ENCODE measurements at places on chromosomes 1 and 21.

DNA sequence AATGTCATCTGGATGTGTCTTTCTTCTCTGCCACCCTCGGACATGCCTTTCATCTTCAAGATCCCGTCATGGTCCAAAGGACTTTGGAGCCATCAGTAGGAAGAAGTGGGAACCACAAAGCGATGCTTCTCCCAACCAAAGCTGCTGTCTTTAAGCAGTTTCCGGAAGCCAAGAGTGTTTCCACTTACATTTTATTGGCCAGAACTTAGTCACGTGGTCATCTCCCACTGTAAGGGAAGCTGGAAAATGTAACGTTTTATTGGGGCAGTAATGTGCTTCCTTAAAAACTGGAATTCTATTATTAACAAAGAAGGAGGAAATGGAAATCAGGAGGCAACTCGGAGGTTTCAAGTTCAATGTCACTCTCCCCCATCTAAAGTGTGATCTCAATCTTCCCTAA, 170.8 kb downstream of the ATG4C start:
- no peak for DNase-seq

GRCh38 chr1:200588698-200589097, 31.9 kb downstream of the KIF14 start:
- DNase-seq, result no peak

DNA sequence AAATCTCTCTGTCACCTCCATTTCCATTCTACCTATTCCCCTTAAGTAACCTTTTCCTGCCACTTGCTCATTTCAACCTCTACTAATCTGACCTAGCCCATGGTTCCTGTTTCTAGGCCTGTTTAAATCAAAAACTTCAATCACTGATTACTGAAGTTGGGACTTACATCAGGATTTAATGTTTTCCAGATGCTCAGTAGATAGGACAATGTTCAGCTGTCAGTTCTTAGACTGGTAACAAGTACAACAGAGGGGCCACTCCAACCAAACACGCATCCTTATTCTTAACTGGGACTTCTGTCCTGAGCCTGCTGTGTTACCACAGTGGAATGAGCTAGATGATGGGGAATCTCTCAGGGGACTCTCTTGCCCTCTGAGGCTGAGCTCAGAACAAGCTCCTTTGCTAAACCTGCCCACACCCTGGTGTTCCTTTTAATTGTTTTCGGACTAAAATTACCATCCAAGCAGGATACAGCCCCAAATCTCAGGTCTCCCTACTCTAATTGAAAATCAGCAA, 974.6 kb downstream of the TTLL7 start:
- DNase-seq, result no peak

DNA sequence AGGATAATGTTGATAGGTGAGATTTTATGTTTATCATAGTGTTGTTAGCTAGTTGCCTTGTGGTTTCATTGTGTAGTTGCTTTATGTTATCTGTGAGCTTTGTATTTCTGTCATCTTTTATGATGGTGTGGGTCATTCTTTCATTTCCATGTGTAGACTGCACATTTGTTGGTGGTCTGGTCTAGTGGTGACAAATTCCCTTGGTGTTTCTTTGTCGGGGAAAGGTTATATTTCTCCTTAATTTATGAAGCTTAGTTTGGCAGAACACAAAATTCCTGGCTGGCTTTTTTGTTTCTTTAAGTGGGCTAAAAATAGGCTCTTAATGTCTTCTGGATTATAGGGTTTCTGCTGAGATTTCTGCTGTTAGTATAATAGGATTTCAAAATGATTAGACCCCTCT, 347.2 kb upstream of the ADAMTS5 start:
- no peak for DNase-seq
